ENCODE measurements at places on chromosomes 2 and 18.

DNA sequence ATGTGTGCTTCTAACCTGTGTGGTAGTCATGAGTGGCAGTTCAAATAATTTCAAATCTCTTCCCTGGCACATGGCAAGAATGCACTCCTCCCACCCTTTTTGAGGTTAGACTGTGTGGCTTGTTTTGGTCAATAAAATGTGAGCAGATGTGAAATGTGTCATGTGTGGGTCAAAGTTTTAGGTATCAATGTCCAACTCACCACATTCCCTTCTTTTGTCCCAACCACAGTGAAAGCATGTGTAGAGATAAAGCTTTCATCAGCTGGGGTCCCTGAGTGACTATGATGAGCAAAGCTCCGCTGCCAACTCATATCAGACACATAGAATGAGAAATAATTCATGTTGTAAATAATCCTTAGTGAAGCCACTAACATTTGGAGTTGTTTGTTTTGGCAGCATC is 118.2 kb downstream of the PAX3 start:
- no peak for DNase-seq

DNA sequence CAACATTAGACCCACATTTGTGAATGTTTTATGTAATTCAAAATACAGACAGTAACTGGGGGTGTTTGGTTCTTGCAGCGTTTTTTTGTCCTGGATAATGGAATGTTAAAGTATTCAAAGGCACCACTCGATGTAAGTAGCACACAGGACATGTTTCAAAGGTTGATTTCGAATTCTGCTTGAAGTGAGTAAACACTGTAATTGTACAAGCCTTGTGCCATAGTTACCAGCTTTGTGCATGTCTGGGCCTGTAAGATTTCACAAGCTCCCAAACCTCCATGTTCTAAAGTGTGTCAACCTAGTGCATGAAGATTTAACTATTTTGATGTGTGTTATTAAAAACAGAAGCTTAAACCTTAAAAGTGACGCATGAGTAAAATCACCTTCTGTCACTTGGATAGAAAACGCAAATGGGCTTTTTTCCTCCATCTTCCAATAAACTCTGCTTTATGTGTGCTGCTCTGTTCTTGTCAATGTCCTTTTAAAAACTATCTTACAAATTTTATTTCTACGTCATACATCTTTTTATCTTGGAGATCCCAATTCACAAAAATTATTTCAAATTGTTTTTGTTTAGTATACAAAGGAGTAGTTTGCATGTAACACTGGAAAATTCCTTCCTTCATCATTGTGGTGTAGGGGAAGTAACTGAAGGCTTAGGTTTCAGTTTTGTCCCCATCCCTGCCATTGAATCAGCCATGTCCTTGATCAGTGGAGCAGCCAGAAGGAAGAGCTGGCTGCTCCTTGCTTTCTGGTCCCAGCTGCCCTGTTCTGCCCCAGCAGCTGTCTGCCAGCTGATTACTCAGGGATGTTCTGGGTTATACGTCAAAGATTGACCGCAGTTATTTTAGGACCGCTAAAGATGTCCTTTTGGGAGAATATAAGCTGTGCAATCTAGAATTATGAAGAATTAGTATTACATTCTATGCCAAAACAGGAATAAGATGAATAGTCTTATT is 119.2 kb downstream of the PRKRA start:
- DNase-seq: no peak

GRCh38 chr2:74226648-74227213 is 28.3 kb downstream of the MTHFD2 start:
- DNase-seq: no peak

GRCh38 chr18:34840256-34840826 is 130.2 kb downstream of the DTNA start:
- DNase-seq: no peak

DNA sequence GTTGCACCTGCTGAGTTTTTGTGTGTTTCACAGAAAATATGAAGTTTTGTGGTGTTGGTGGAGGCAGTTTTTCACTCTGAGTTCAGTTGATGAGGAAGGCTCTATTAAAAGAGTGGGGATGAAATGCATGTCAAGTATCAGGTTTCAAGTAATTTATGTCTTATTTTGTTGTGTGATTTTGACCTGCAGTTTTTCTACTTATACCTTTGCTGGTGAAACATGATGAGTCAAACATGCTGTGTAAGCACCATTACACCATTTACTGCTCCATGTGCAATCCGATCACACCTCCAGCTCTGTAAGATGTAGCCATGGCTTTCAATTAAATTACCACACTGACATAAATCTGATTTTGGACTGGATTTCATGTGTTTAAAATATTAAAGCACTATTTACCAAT is 174.5 kb upstream of the ZEB2 start:
- no peak for DNase-seq
